ENCODE measurements at places on chromosomes 11 and 22.

DNA sequence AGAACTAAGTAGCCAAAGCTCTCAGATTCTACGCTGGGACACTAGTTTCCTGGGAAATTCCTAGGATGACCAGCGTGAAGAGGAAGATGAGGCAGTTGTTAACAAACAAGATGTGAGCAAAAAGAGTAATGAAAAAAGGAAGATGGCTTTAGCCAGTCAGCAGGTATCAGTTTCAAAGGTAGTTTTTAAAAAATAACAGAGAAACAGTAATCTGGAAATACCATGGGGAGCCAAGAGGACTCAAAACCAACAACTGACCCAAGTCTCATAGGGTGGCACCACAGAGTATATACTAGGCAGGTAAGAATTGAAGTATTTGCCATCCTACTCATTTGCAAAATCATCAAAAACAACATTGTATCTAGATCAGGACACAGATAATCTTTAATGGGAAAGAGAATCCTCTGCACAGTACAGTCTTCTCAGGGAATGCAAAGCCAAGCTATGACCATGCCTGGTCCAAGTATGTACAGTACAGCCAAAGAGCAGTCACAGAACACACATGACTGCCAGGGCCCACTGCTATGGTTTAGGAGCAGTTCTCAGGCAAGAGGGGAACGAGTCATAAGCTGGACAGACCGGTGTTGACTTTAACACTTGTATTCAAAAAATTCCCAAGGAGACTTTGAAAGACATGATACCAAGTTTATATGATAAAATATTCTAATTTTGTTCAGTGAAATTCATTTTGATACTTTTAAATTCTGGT lies 20.6 kb downstream of the MSANTD4 start:
- no peak for DNase-seq

DNA sequence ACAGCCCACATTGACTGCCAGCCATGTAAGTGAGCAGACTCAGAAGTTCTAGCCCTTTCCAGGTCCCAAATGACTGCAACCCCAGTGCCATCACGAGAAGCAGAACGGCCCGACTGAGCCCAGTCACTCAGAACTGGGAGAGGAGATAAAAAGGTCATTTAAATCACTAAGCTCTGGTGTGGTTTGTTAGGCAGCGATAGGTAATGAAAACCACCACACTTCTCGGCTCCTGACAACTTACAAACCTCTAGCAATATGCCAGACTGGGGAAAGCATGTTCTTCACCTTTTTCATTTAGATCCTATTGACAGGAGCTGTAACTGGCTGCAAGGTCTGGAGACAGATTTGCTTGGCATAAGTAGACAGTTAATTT lies 6.7 kb downstream of the SLC15A3 start:
- DNase-seq, result no peak

- DNase-seq, result no peak
These were observed 14.4 kb upstream of the PPP6R3 start for GRCh38 chr11:68446046-68446725.

DNA sequence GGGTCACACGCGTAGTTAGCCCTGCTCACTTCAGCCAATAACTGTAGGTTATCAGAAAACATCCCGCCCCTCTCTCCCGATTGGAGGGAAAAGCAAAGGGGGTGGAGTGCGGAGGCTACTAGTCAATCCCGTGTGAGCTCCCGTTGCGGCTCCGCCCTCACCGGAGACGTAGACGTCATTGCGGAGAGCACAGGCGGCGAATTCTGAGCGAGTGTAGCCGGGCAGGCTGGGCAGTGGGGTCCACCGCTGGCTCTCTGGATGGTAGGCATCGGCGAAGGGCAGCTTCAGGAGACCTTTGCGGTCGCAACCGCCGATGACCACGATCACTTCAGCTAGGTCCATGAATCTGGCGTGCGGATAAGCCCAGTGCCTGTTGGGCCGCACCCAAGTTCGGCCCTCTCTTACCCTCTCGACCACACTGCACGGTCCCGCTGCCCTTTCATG lies 4.7 kb downstream of the KLHL35 start:
- DNase-seq, result peak; percentile 40
